Parietal lobe (tissue), 2 donors: ENCODE measurements at places on chromosomes 2 and 18. TPM values are rescaled to one million over a fixed set of nuclear protein-coding genes. Genes with fewer than 3 reads are reported as not detected.

Gene OTOF
- 0.31 TPM for total RNA-seq

Gene VIT
- total RNA-seq: 0.31 TPM

Gene PSTPIP2
- total RNA-seq: 1.6 TPM

Gene TOGARAM2
- under 0.01 TPM for total RNA-seq

Gene SLC4A3
- 34.4 TPM for total RNA-seq

Gene TNFAIP6
- not detected for total RNA-seq

Gene IL1RL2
- 0.63 TPM for total RNA-seq

Gene CFC1
- total RNA-seq: not detected

Gene TUBA4B
- not detected for total RNA-seq

Gene TTC32
- 28.8 TPM for total RNA-seq

Gene CHST9
- total RNA-seq: 2.5 TPM

Gene PPP3R1
- 59.2 TPM for total RNA-seq

Gene LRP2
- total RNA-seq: 1.3 TPM

Gene PREB
- 21.9 TPM for total RNA-seq

Gene ITPRIPL1
- total RNA-seq: 4.7 TPM

Gene C2orf74
- total RNA-seq: 2.5 TPM

Gene CSRNP3
- 254 TPM for total RNA-seq

Gene TIA1
- 733 TPM for total RNA-seq

Gene SP110
- total RNA-seq: 2.2 TPM
